ENCODE measurements at places on chromosomes 3 and 15.

DNA sequence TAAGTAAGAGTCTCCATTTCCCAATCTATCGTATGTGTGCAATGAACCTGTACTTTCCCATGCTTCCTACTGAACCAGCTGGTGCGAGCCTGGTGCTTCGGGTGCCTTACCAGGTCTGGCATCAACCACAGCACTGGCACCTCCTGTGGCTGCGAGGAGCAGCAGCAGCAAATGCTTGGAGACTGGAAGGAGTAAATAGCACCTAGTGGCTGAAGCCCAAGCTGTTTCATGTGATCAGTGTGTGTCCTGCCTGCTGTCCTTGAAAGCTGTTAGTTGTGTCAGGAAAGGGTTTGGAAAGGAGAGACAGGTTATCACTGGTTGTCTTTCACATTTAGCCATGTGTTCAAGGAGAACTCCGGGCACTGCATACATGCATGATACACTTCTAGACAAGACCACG is 31.8 kb downstream of the PCOLCE2 start:
- no peak for DNase-seq

- DNase-seq = no peak
These were observed 826 bp downstream of the LRRC58 start for GRCh38 chr3:120348065-120348990.

DNA sequence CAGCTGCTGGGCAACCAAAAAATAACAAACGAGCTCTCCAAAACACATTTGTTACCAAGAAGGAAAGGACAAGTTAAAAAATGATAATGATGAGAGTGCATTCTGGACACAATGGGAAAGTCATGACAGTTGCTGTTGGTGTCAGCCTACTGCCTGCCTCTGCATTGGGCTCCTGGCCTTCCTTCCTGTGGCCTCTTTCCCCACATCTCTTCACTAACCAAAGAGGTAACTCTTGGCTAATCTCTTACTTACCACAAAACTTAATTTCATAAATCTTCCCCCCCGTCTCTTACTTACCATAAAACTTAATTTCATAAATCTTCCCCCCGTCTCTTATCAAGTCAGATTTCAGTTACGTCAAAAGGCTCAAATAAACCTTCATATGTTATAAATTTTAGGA is 58.6 kb downstream of the AGTR1 start:
- DNase-seq = no peak

DNA sequence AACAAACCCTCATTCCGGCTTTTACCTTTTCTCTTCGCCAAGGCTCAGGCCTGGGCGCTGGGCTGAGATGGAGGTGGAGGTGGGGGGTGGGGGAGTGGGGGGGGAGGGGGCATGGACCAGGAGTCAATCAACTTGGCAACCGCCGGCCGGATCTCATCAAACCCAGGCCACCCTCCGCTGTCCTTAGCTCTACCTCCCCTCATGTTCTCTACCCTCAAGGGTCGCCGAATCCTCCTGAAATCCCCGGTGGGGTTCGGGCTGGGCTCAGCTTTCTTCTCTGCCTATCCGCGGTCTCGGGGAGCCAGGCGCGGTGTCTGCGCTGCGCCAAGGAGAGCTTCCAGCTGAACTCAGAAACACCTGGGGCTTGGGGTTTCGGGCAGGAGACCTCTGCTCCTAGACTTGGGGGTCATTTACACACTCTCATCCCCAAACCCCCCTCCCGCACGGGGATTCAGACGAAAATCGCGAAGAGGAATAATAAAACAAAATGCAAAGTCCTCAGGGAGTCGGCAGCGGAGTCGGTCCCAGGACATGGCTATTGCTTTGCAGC is 2.5 kb downstream of the ONECUT1 start:
- no peak for DNase-seq

- DNase-seq = no peak
These were observed 87.0 kb upstream of the ONECUT1 start for GRCh38 chr15:52876991-52877663.

DNA sequence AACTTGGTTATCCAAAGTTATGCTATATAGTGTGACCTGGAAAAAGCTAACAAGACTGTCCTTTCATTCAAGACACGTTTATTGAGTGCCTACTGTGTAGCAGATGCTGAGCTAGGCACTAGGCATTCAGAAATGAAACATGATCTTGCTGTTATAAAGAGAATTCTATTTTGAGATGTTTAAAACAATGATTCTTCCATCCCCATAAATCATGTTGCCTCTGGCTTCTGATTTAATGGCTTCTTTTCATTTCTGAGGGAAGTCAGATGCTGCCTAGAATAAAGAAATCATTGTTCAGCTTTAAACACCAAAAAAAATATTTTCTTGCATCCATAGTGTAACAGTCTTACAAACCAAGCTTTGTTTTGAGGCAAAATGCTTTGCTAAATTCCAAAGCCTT is 620.9 kb upstream of the UBE2E2 start:
- DNase-seq = no peak

GRCh38 chr3:56819016-56819809 is 17.5 kb upstream of the ARHGEF3 start:
- no peak for DNase-seq

Measured in T-helper 22 cell (primary cell).